DMS53 (cell line): ENCODE measurements at places on chromosomes 12 and 14.

DNA sequence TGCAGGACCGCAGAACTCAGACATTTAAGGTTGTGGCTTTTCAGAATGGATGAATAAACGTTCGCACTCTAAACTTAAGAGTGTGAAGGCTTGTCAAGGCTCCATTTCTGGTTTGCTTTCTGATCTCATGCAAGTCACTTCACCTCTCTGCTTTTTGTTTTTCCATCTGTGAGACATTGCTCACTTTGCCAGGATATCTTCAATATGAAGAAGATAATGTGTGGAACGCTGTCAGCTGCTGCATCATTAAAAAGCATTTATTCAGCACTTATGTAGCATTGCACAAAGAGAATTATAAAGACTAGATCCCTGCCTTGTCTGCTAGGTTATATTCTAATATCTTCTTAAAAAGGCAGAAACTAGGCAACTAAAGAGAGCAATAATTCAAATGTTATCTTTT lies 172.2 kb downstream of the CACNA1C start:
- DNase-seq: no peak

GRCh38 chr12:55675666-55676065 lies 32.0 kb downstream of the ITGA7 start:
- no peak for DNase-seq

DNA sequence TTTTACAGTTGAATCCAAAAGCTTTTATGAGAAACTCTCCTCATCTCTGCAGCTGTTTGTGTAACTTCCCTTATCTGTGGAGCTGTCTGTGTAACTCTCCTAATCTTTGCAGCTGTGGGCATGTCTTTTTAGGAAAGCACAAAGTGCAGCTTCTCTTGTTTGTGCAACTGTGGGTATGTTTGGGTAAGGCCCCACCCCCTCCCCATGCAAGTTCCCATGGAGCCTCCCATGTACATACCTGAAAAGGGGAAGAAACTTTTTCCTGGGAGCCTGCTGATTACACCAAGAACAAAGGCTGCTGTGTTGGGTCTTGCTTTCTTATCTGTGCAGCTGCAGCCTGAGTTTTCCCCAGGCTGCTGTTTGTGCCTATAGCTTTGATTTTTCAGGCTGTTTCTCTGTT lies 42.7 kb upstream of the CDKN3 start:
- DNase-seq: no peak

DNA sequence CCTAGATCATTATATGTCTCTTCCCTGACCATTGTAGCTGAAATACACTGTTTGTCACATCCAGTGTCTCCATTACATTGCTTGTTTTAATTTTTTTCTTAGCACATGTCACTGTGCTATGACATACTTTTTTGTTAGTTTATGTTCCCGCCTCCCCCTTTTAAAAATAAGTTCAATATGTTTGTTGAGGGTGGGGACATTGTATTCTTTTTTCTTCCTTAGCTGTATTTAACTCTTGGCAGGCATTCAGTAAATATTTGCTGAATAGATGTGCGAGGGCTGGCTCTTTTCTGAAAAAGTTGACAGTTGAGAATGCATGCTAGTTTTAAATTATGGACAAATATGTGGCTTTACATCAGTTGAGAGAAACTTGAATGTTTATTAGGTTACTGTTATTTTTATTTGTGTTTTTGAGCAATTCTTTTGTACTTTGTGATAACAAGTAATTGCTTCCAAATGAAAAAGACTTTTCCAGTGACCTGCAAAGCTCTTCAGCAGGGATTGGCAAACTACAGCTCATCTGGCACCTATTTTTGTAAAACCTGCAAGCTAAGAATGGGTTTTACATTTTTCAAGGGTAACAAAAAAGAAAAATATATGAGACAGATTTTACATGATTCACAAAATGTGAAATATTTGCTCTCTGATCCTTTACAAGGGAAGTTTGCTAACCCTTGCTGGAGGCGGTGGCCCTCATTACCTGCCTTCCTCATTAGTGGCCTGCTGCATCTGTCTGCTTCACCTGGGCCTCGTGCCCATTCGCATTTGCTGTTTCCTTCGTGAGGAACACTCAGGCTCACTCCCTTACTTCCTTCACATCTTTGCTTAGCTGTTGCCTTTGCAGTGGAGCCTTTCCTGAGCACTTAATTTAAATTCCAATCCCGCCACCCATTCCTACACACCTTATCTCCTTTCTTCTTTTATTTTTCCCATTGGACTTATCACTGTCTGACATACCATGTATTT lies 229.4 kb downstream of the ERC1 start:
- DNase-seq: peak; percentile 44

DNA sequence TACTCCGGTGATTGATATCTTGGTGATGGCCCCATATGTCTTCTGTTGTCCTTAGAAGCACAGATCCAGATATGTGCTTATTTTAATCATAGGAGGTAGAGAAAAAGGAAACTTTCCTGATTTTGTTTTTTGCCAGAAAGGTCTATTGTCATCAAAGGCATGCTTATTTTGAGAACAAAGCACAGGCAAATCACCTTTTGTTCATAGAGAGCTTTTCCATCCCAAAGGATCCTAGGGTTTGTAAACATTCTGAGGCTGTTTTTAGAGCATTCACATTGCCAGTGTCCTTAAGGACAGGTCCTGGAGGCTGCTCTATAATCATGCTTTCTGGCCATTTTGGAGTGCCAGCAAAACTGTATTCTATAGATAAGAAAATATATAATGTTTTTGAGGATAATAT lies 148.5 kb upstream of the SEL1L start:
- DNase-seq: no peak

GRCh38 chr12:44960856-44961255 lies 84.7 kb upstream of the NELL2 start:
- peak; percentile 40 for DNase-seq

- DNase-seq: peak; percentile 18
These were observed 56.6 kb downstream of the CALM1 start for GRCh38 chr14:90453401-90453951.

GRCh38 chr12:6342140-6342889 lies 439 bp upstream of the TNFRSF1A start:
- DNase-seq: no peak

- DNase-seq: peak; percentile 87
These were observed at the start of gene GPRC5A for GRCh38 chr12:12891080-12891880. Gene GPRC5A (plus strand): TSS chr12:12891562. CDS start chr12:12908250, 16,688 bp downstream.

DNA sequence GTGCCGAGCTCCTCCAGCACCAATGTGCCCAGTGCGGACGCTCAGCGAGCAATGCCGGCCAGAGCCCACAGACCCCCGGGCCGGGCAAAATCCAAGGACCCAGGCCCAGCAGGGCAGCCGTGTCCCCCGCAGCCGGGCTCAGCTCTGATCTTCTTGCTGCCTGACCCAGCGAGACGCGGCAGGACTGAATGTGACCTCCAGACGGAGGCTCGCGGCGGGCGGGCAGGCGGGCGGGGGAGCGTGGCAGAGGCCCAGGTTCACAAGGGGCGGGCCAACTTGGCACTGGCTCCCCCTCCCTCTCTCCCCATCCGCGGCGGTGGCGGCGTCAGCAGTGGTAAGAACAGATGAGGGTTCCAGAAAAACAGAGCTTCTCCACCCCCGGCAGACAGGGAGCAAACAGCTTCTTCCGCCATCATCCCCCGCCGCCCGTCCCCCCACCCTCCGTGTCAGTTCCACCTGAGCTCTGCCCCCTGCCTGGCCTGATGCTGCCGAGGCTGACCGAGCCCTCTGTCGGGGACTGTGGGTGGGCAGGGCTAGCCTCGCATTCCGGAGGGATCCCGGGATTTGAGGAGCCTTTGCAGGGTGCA lies 94.3 kb downstream of the RFLNA start:
- DNase-seq: peak; percentile 91

- peak; percentile 33 for DNase-seq
These were observed at the start of gene TBX3 for GRCh38 chr12:114684098-114684869. Gene TBX3 (minus strand): TSS chr12:114684175. CDS start chr12:114683200, 975 bp downstream.

DNA sequence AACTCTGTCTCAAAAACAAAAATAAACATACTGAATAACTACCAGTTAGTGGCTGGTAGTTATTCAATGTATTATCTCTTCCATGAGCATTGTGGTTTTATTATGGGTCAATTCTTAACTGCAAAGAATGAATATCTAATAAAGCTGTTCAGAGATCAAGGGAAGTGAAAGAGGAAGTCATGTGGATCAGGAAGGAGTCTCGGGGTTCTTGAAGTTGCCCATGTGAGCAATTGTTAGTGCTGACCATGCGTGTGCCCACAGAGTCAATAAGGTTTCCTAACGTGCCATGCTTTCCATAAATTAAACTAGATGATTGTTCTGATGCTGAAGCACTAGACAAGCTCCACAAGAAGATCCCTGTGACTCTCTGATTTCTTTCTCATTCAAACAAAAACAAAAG lies 136.5 kb upstream of the CPSF6 start:
- peak; percentile 16 for DNase-seq

- peak; percentile 67 for DNase-seq
These were observed 780.9 kb downstream of the RPS29 start for GRCh38 chr14:48805315-48805714.

DNA sequence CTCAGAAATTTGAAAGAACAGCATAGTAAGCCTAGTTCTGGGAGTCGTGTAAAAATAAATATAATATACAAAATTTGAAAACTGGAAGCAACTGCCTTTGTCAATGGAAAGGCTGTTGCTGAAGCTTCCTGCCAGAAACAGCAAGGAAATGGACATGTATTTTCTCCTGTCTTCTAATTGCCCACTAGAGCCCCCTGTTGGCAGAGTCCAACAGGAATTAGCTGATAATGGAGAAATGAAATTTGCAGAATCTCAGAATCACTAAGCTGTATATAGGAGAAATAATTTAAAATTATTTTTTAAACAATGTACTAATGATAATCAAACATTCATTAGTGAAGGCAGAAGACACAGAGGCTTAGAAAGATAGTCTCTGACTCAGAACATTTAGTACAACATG lies 414.8 kb downstream of the SLC6A15 start:
- DNase-seq: peak; percentile 59

GRCh38 chr12:69151254-69151764 lies 88.1 kb upstream of the CPSF6 start:
- peak; percentile 72 for DNase-seq

DNA sequence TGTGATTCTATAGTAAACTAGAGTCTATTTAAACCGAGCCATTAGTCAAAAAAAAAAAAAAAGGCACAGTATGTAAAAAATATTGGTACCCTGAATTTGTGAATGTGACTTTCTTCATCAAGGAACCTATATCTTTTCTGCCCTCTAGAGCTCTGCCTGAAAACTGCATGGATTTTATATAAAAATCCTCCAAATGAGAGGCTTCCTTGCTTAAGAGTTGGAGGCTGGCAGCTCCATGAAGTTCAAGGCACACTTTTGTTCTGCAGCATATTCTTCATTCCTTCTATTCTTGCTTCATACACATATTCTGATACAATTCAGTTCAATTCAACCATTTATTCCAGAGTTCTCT lies 23.1 kb upstream of the NKX2-8 start:
- peak; percentile 34 for DNase-seq

DNA sequence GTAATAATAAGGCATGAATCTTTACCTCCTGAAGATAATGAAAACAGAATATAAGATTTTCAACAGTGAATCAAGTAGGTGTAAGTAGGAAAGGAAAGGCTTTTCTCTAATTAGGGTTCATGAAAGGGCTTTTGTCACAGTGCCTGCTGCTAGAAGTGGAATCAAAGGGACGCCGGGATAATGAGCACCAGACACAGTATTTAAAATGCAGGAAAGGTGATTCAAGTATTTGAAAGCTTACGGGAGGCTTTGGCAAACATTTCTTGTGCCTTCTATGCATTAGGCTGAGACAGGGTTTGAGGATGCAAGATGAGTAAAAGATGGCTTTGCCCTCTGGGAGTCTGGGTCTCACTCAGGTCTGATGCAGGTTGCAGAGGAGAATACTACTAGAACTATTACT lies 70.5 kb upstream of the ANO4 start:
- DNase-seq: no peak

GRCh38 chr14:95741038-95741490 lies 27.1 kb upstream of the TCL1A start:
- DNase-seq: peak; percentile 88

GRCh38 chr12:88413646-88414045 lies 166.6 kb downstream of the KITLG start:
- DNase-seq: peak; percentile 44

DNA sequence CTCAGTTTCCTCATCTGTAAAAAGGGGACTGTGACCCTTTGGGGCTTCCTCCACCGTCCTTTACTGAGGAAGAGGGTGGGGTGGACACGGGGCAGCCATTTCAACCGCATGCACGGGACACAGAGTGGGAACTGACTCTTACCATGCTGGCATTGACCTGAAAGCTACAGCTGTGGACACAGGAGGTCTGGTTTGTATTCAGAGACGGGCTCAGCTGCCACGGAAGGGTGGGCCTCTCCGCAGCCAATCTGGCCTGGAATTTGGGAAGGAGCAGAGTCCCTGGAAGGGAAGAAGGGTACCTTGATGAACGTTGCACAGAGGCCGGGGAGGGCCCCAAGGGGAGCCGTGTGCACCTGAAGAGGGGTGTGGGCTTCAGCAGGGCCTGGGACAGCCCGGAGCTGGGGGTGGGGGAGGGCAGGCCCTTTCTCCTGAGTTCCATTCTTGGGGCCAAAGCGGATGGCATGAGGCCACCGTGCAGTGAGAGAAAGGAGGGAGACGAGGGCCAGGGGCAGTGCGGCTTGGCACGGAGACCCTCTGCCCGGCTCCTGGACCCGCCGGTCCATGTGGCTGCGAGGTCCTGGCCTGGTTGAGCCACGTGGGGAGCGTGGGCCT lies 14.5 kb downstream of the TNFAIP2 start:
- DNase-seq: no peak

GRCh38 chr12:55676707-55677106 lies 31.0 kb downstream of the ITGA7 start:
- no peak for DNase-seq

- no peak for DNase-seq
These were observed 3.4 kb downstream of the CCER1 start for GRCh38 chr12:90951432-90952105.

DNA sequence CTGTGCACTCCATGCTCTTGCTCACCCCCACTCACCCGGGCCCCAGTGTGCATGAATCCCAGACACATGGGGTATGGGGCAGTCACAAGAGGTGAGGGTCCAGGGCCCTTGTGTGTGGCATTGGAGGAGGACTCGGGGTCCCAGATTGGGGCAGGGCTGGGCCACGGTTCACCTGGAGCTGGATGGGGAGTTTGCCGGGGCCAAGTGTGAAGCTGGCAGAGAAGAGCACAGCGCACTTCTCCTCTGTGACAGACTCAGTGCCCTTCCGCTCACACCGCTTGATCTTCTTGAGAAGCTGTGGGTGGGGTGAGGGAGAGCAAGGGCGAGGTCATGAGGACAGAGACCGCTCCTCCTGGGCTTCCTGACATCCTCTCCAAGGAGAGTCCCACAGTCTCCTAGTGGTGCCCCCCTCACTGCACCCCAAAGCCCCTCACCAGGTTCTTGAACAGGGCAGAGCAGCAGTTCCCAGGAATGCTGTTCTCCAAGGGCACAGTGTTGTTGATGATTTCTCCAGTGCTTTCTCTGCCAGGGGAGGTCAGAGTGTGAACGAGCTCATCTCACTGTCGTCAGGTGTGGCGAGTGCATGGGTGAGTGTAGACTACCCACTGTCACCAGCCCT lies 6.8 kb downstream of the STAT6 start:
- no peak for DNase-seq
